ENCODE measurements at places on chromosomes 16 and 17.

GRCh38 chr17:46135126-46135812, 58.0 kb downstream of the KANSL1 start:
- DNase-seq: no peak

DNA sequence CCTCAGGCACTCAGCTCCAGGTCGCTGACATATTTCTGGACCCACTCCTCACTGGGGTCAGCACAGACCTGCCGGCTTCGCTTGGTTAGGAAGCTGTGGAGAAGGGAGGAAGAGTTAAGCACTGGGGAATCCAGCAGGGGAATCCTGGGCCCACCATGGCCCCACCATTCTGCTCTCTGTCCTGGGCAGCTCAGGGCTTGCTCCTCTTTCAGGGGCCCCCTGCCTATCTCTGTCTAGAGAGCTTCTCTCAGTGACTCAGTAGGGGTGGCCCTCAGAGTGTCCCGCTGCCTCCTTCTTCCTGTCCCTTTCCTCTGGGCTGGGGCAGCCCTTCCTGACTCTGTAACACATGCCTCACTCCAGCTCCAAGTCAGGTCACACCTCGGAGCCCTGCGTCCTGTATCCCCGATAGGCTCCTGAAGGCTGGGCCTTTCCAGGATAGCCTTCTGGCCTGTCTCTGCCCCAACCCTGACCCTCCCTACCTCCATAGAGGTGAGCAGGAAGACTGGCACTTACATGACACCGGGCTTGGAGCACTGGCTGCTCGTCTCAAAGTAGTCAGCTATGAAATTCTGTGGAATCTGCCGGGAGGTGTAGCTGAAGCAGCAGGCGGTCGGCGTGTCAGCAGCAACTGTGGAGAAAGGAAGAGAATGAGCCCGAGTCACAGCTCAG, 1.1 kb downstream of the CCL3 start:
- no peak for DNase-seq

DNA sequence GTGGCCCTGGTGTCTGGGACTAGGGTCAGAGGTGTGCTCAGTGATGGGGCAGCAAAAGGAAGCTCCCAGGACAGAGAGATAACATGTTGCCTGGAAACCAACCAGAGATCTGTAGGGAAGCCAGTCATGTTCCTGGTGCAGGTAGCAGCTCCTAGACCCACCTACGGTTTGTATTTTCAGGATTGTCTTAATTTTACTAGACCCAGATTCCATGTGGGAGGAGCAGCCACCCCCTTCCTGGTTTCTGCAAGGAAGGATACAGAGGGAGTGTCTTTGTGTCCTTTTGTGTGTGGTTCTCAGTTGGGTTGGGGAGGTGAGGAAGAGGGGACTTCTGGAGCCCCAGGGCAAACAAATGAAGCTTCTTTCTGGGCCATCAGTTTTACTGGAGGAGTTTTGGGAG, 53.9 kb downstream of the MGAT5B start:
- no peak for DNase-seq

DNA sequence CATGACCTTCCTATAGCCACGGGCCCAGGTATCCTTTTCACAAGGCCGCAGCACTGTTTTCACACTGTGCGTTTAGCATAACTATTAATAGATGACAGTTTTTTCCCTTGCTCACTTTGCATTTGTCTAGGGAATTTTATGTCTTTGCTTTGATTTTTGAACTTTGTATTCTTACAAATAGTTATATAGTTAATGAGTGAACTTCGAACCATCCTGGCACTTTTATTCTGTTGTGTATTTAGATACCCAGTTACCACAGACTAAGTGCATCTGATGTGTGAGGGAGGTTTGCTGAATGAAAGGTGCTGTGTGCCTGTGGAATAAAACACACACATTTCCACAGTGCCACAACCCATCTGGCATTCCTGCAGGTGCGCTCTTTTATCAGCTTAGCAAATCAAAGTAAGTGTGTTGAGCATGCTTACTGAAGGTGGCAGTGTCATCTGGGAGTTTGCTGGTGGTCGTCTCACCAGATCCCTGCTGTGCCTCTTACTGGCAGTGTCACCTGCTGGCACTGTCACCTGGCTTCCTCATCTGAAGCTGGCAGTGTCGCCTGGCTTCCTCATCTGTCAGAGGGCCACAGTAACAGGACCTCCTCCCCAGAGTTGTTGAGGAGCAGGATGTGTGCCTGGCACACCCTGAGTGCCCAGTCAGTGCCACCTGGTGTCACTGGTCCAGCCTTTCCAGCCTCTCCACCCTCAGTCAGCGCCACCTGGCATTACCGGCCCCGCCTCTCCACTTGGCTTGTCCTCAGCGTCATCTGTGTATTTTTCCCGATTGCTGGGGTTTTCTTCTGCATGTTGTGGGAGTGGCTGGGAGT, 37.6 kb downstream of the USP10 start:
- no peak for DNase-seq

DNA sequence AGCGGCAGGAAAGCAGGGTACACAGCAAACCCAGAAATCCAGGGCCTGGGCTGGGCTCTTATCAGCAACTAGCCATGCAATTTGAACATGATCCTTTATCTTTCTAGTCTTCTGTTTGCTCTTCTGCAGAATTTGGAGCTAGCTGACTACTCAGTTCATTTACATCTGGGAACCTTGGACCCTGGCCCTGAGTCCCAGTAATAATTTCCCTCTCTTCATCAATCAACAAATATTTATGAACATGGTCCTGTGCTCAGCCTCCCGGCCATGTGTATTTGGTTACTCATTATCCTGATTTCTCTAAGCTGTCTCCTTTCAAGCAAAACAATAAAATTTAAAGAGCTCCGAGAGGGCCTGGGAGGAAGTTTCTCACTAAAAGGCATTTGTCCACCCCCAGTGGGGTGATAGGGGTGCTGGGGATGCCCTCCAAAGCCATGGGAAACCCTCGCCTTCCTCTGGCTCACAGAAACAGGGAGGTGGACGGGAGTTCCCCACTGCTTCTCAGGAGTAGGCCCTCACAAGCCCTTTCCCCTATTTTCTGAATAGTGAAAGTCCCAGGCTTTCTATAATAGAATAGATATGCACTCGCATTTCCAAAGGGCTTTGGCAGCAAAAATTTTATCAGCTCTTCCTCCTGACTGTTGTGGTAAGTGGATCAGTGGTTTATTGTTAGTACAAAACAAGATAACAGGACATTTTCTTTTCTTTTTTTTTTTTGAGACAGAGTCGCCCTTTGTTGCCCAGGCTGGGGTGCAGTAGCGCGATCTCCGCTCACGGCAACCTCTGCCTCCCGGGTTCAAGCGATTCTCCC, 6.9 kb upstream of the WDR59 start:
- no peak for DNase-seq

- no peak for DNase-seq
These were observed 65.2 kb downstream of the TNFRSF13B start for GRCh38 chr17:16906680-16907079.

All from NCI-H1930 (cell line).